ENCODE measurements at places on chromosomes 1 and 21. TPM values are rescaled to one million over a fixed set of nuclear protein-coding genes. Genes with fewer than 3 reads are reported as not detected.

Gene ALDH4A1
- total RNA-seq = 17.4 TPM

Gene CELA2B
- 0.63 TPM for total RNA-seq

Gene CD160
- 2.0 TPM for total RNA-seq

Gene CERS2
- 359 TPM for total RNA-seq

Gene SYPL2
- total RNA-seq = 3.6 TPM

Gene TRPM2
- 11.0 TPM for total RNA-seq

Gene DNAJC11
- 37.7 TPM for total RNA-seq

Gene MMP23B
- total RNA-seq = 43.5 TPM

Gene AIRE
- not detected for total RNA-seq

Gene INSRR
- not detected for total RNA-seq

Gene LCE2C
- not detected for total RNA-seq

Gene CYP4A11
- total RNA-seq = not detected

Gene SH2D1B
- 1.2 TPM for total RNA-seq

Gene MIXL1
- 0.35 TPM for total RNA-seq

Gene OR2T5
- not detected for total RNA-seq

Gene HSD3B2
- not detected for total RNA-seq

Gene SLC9C2
- total RNA-seq = 0.47 TPM

Gene NTRK1
- total RNA-seq = 0.47 TPM

Gene NEK7
- total RNA-seq = 102 TPM

Gene NUDT4B
- total RNA-seq = 0.90 TPM

Gene CFAP107
- total RNA-seq = 1.1 TPM

Gene SPAG17
- 1.3 TPM for total RNA-seq

Gene CYP2J2
- total RNA-seq = 3.5 TPM

Gene SERBP1
- 174 TPM for total RNA-seq

Gene S100A7A
- not detected for total RNA-seq

Gene TOMM20
- 89.4 TPM for total RNA-seq

Gene C1orf185
- not detected for total RNA-seq

Gene ARHGEF16
- 10.3 TPM for total RNA-seq

Gene THRAP3
- 93.0 TPM for total RNA-seq

Gene DCST1
- not detected for total RNA-seq

Gene KIF17
- 4.5 TPM for total RNA-seq

Gene PLA2G2C
- not detected for total RNA-seq

Gene FAM76A
- 19.3 TPM for total RNA-seq

Gene RIPK4
- 10.5 TPM for total RNA-seq

Gene AGO4
- total RNA-seq = 16.9 TPM

Gene OR2L8
- total RNA-seq = not detected

Gene RGS18
- 18.0 TPM for total RNA-seq

Gene MIER1
- 34.5 TPM for total RNA-seq

Gene FASLG
- total RNA-seq = 1.4 TPM

All from left lung (tissue), 14 donors.